Bronchus fibroblast of lung (primary cell): ENCODE measurements at places on chromosomes 6 and 20. TPM values are rescaled to one million over a fixed set of nuclear protein-coding genes. Genes with fewer than 3 reads are reported as not detected.

Gene RCAN2
- total RNA-seq = 1.5 and 2.0 TPM in 2 replicates

Gene MAP7
- total RNA-seq = 0.15 and 0.34 TPM in 2 replicates

Gene RAB23
- total RNA-seq = 14.4 and 19.5 TPM in 2 replicates

Gene TMEM217
- total RNA-seq = 0.30 TPM in 1 of 2 replicates, not detected in the other

Gene GMPR
- 1.7 and 2.8 TPM in 2 replicates for total RNA-seq

Gene SRSF12
- 0.34 and 0.45 TPM in 2 replicates for total RNA-seq

Gene BCLAF1
- 46.8 and 58.7 TPM in 2 replicates for total RNA-seq

Gene FAM209B
- not detected in 2 replicates for total RNA-seq

Gene SPATA25
- total RNA-seq = 0.15 TPM in 1 of 2 replicates, not detected in the other

Gene KIF3B
- 16.5 and 17.5 TPM in 2 replicates for total RNA-seq

Gene ADGRF1
- total RNA-seq = not detected in 2 replicates

Gene UBD
- not detected in 2 replicates for total RNA-seq

Gene RRAGD
- total RNA-seq = under 0.01 and 0.17 TPM in 2 replicates

Gene PRDM1
- total RNA-seq = 1.6 and 1.8 TPM in 2 replicates

Gene HDGFL1
- not detected in 2 replicates for total RNA-seq

Gene NHSL1
- total RNA-seq = 8.6 and 9.9 TPM in 2 replicates

Gene TP53TG5
- not detected in 2 replicates for total RNA-seq

Gene TRDN
- not detected in 2 replicates for total RNA-seq

Gene PLTP
- total RNA-seq = 48.3 and 51.7 TPM in 2 replicates

Gene PRPH2
- 1.7 and 2.1 TPM in 2 replicates for total RNA-seq

Gene POU5F1
- total RNA-seq = not detected in 2 replicates

Gene CPNE1
- total RNA-seq = 94.3 and 95.6 TPM in 2 replicates

Gene ROMO1
- total RNA-seq = 397 and 521 TPM in 2 replicates

Gene GLP1R
- not detected in 2 replicates for total RNA-seq
